Ascending aorta (tissue), 2 donors: ENCODE measurements at places on chromosomes 3 and 15.

GRCh38 chr15:75025107-75025506, 1.7 kb downstream of the PPCDC start:
- no peak for DNase-seq

- DNase-seq, result no peak
Measured at GRCh38 chr15:83475551-83475950, 28.4 kb downstream of the SH3GL3 start.

DNA sequence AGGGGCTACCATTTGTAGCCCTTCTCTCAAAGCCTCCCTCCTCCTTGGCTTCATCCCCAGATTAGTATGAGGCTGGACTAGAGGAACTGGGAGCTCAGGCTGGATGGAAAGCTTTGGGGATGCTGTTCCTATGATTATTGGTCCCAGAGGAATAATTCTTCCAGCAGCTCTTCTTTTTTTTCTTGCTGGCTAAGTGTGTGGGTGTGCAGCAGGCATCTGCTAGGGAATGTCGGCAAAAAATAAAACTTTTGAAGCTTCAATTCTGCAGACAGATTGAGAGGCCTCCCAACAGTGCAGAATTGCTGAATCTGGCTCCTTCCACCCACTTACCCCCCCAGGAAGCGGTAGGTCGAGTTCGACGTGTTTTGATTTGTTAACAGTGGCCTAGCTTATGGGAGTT, 138.5 kb upstream of the ANKRD28 start:
- DNase-seq, result no peak

DNA sequence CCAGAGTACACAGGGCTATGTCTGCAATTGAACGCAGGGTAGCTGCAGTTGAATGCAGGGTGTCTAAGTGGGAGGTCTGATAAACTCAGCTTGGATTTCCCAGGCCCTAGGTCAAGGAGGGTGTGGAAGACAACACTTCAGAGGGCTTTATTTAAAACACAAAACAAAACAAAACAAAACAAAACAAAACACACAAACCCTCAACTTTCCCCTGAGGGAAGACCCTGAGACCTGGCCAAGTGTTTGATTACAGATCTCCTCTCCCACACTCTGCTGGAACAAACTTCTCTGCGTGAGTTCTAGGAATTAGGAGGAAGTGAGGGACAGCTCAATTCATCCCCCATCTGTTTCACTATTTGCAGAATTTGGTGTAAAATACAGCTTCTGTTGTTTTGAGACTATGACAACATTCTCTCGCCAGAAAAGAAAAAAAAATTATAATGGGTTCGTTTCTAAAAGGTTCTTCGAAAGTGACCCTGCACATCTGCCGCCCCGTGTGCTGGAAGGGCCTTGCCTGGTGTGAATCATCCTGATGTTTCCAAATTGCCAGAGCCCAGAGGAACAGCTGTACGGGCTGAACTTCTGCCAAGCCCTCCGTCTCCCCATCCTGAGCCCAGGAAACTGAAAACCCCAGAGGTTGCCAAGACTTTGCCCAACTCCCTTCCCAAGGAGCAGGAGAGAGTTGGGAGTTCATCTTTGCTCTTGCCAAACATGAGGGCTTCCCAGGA, 73.3 kb upstream of the RAD18 start:
- DNase-seq, result peak; percentile 67

DNA sequence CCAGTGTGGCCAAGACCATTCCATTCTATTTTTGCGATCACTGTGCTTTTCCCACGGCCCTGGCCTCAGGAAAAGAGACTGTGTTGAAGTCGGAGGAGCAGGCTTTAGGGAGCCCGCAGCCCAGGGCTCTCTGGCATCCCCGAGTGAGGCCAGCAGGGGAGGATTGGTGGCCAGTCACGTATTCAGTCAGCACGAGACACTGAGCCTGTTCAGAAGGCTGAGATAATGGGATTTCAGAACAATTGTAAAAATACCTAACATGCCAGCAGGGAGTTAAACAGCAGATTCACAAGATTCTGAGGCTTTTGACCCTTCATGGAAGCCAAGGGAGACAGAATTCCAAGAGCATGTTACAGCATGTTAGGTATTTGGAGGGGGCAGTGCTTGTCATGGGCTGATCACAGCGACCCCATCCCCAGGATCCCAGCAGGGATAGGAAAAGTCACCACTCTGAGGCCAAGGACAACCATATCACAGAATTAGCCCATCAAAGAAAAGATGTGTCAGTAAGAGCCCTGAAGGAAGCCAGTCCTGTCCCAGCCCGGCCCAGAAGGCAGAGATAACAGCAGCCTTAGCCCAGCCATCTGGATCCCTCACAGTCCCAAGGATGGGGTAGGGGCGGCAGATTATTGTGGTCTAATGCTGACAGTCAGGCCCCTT, 40.6 kb downstream of the AMOTL2 start:
- DNase-seq, result no peak

- no peak for DNase-seq
Measured at GRCh38 chr15:43204016-43204901, 16.6 kb downstream of the EPB42 start.

- DNase-seq, result no peak
Measured at GRCh38 chr3:20523293-20523692, 337.3 kb upstream of the SGO1 start.

DNA sequence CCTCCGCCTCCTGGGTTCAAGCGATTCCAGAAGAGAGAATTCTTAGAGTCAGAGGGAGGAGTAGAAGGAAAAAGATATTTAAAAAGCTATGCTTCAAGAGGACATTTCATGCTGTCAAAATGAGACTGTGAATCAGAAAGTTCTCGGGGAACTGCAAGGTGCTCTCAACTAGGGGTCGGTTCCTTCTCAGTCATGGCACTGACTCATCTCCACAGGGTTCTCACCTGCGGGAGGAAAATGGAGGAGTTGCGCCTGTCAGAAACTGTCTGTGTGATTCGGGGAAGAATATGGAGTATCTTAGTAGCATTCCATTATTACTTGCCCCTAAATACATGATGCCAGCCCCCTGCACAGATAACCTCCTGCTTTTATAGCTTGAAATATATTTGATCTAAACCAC, 47.4 kb downstream of the APH1B start:
- DNase-seq, result no peak

GRCh38 chr3:62940771-62941563, 65.8 kb upstream of the CADPS start:
- DNase-seq, result no peak

GRCh38 chr15:76973362-76973743, 21.6 kb upstream of the PSTPIP1 start:
- no peak for DNase-seq

DNA sequence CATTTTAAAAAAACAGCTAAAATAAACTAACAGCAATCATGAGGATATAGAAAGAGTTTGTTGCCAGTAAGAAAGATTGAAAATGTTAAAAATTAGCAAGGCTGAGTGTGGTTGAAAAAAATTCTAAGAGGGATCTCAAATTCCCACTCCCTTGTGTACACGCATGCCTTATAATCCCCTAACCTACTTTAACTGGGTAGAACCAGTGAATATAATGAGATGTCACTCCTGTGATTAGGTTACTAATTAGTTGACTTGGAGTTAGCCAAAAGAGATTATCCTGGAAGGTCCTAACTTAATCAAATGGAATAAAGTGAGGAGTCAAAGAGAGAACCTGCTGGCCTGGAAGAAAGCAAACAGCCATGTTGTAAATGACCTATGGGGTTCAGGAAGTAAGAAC, 286.0 kb upstream of the TGFBR2 start:
- DNase-seq, result no peak

- DNase-seq, result no peak
Measured at GRCh38 chr15:91635641-91636040, 217.9 kb upstream of the SLCO3A1 start.

DNA sequence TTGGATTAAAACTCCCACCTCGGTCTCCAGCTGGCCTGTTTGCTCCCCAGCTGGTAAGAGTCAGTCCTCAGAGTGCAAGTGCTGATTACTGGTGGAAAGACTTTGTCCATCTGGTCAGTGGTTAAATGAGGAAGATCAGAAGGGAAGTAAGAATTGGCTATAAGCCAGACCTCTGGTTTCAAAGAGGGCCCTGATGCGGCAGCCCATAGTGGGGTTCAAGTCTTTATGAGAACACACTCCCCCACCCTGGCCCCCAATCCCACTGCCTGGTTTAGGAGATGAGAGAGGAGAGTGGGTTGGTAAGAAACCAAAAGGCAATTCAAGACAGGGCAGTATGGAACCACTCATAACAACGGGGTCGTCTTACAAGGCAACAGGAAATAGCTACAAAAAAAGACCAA, 65.0 kb downstream of the FRMD4B start:
- DNase-seq, result no peak

DNA sequence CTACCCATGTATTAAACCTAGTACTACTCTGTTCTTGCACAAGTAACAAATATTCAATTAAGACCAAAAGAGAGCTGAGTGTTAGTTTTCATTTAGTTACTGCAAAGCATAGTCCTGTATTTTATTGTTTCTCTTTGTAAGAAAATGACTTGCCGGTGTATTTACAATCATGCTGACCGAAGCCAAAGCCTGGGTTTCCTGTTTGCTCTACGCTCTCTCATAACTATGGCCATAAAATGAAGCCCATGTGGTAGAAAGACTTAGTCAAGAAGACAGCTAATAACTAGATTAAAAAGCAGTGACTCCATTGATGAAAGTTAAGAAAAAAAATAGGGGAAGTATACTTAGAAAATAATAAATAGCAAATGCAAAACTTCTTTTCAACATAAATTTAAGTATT, 479.9 kb downstream of the CNTN4 start:
- DNase-seq, result no peak

DNA sequence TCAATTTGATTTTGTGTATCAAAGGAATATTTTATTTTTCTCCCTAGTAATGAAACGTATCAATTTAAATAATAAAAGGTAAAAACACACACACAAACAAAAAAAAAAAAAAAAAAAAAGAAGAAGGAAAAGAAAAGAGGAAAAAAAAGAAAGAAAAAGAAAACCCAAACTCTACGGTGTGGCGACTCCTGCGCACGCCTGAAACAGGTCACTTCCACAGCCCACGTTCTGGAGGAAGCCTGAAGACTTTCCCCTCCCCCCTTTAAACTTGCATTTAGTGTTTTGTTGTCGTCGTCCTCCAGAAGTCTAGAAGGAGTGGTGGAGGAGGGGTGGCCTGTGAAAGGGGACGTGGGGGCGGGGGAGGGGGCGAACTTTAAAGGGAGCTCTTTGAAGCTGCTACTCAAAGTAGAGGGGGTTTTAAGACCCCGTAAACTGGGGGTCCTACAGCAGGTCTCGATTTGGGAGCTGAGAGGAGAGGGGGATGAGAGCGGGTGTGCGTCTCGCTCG, 2.3 kb upstream of the TLE3 start:
- no peak for DNase-seq

- DNase-seq, result no peak
Measured at GRCh38 chr15:69885173-69885955, 212.4 kb downstream of the TLE3 start.

- DNase-seq, result no peak
Measured at GRCh38 chr3:55128225-55128823, 200.5 kb upstream of the LRTM1 start.

GRCh38 chr15:88727439-88727838, 75.8 kb upstream of the ACAN start:
- no peak for DNase-seq

DNA sequence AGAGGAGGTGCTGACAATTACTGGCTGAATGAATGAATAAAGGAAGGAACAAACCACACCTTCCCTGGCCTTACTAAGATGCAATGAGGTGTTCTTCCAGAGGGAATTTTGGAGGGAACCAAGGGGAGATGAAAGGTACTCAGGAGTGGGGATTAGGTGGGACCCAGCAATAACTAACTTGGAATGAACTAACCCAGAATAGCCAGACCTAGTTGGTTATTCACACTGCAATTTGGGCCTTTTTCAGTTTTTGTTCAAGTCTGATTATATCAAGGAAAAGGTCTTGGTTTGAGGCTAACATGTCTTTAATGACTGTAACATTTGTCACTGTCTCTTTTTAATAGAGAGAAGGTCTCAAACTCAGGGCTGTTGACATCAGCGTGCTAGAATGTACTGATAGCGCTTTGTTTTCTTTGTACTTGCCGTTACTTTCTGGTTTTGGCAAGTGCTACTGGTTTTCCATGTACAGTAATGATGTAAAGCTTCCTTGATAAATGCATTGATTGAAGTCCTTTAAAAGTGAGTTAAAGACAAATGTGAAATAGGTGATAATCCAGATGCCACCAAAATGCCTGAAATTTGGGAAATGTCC, 3.2 kb upstream of the PLXND1 start:
- no peak for DNase-seq

GRCh38 chr3:8320711-8321458, 180.7 kb upstream of the LMCD1 start:
- DNase-seq, result no peak

DNA sequence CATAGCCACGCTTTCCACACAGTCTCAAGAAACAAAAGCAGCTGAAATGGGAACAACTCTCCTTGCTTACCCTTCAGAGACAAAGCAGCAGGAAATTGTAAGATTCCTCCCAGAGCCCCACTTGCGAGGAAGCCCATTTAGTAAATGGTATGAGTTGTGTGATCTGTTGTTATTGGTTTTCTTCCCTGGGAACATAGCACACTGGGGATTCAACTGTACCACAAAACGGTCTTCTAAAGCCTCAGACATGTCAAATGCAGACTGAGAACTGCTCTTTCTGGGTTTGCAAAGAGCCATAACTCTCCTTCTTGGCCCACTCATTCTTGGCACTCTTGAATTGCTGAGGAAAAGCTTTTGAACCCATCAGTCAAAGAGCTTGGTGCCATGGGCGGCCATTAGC, 101.0 kb upstream of the COL8A1 start:
- DNase-seq, result no peak

GRCh38 chr3:136247436-136247835, 2.7 kb upstream of the PCCB start:
- DNase-seq, result no peak

DNA sequence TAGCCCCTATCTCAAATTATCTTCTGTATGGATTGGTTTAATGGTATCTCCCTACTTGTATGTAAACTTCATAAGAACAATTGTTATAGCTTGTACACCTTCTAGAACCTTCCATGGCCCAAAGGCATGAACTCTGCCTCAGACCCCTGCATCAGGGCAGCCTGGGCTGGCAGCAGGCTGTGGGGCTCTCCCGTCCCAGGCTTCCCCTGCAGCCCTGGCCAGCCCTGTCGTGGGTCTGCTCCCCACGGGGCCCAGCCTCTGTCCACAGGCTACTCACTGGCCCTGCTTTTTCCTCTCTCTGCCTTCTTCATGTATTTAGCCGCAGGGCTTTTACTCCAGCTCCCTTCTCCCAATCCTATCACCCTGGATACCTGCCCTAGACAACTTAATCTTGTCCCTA, 4.4 kb downstream of the SCN5A start:
- peak; percentile 42 for DNase-seq

- no peak for DNase-seq
Measured at GRCh38 chr3:178381971-178382448, 154.2 kb upstream of the KCNMB2 start.

- no peak for DNase-seq
Measured at GRCh38 chr15:54127574-54127973, 149.3 kb downstream of the UNC13C start.

DNA sequence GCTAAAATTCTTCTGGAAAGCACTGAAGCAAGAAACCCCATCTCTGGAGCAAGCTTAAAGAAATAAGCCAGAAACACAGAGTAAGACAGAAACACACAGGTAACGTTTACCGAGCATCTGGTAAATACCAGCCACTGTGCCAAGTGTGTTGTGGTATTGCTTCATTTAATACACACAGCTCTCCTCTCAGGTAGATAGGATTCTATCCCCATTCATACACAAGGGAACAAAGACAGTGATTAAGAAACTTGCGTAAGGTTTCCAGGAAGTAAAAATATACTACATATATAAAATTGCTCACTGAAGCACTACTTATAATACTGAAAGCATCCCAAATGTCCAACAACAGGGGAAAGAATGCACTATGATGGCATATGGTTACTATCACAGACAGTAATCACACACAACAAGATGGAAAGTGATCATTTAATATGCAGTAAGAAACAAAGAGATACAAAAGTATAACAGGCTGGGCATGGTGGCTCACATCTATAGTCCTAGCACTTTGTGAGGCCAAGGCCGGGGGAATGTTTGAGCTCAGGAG, 27.5 kb downstream of the TAMM41 start:
- no peak for DNase-seq
